ENCODE measurements at places on chromosomes 16 and 17.
A peak's percentile ranks its signal among the peaks of the same experiment; 100 is the strongest.

GRCh38 chr16:11575223-11575589, 11.5 kb downstream of the LITAF start:
- no peak for DNase-seq

GRCh38 chr17:81142301-81143199, 22.8 kb upstream of the PVALEF start:
- DNase-seq = peak; percentile 51

DNA sequence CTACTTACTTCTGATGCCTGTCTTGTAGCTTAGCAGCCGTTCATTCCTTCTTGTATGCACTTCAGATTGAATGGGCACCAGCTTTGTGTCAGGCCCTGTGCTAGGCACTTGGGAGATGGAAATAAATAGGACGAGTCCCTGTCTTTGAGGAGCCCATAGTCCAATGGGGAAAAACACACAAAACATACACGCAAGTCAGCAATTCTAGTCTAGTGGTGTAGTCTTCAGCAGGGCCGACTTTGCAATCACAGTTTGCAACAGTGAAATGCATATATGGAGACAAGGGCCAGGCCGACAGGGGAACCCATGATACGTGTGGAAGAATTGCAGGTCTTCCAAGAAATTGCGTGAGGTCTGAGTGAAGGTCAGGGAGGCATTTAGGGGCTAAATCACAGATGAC, 262.6 kb downstream of the MAF start:
- no peak for DNase-seq

GRCh38 chr16:84905965-84906460, 86.2 kb downstream of the CRISPLD2 start:
- DNase-seq = no peak

DNA sequence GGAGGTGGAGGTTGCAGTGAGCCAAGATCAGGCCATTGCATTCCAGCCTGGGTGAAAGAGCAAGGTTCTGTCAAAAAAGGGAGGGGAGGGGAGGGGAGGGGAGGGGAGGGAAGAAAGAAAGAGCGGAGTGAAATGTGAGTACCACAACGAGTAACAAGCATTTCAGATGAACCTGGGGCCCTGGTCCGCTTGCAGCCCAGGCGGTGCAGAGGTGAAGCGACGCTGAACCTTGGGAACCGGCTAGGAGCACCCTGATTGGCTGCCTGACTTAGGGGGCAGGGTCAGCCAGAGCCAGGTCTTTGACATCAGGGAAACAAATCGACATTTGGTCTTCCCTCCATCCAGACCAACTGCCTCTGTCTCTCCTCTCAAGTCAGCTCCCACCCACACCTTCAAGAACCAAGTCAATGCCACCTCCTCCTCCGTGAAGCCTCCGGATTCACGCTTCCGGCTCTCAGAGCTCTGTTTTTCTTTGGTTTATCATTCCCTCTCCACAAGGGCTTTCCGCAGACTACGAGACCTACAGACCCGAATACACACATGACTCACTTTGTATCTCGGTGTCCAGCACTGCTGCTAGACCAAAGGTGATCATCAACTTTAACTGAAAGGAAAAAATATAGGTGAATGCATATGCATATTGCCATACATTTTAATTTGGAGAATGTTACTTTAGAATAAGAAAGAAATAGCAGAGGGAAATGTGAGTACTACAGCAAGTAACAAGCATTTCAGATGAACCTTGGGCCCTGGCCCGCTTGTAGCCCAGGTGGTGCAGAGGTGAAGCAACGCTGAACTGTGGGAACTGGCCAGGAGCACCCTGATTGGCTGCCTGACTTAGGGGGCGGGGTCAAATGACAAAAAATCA, 19.3 kb downstream of the OR1F1 start:
- DNase-seq = no peak

- no peak for DNase-seq
These were observed 16.0 kb downstream of the SMIM36 start for GRCh38 chr17:55495239-55495638.

DNA sequence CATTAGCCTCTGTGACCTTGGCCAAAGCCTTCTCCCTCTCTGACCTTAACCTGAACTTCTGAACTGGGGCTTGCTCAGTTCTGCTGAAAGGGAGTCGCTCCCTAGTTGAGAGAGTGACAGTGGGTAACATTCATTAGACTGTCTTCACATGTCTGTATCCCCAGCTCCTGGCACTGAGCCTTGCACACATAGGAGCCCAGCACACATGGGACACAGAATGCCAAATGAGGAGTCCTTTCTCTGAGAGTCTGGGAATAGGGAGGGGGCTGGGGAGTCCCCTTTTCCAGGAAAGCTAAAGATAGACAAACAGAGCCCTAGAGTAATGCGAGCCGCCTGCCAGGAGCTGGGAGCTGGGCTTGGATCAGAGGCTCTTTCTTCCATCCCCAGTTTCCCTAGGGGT, 2.5 kb downstream of the TAC4 start:
- DNase-seq = no peak

- DNase-seq = no peak
These were observed 13.9 kb downstream of the SOCS3 start for GRCh38 chr17:78345791-78346494.

DNA sequence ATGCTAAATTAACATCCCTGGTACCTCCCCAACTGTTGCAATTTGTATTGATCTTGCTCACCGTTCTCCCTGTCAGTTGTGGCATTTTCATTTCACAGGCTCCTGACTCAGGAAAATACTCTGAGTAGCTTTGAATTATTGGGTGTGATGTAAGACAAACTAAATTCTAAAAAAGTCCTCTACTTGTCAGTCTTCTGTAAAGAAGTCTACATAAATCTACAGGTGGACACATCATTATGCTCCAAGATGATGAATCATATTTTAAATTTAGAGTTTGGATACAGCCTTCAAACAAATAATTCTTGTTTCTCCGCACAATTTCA, 47.2 kb downstream of the MARCHF10 start:
- no peak for DNase-seq

GRCh38 chr16:68749432-68749831, 12.3 kb downstream of the CDH1 start:
- DNase-seq = no peak

- no peak for DNase-seq
These were observed 28.2 kb downstream of the ATP2C2 start for GRCh38 chr16:84396537-84397008.

GRCh38 chr16:28984619-28985135, at the start of gene LAT:
LAT (plus strand) TSS chr16:28985052; CDS start chr16:28985418, 366 bp downstream.
- DNase-seq = peak; percentile 87

DNA sequence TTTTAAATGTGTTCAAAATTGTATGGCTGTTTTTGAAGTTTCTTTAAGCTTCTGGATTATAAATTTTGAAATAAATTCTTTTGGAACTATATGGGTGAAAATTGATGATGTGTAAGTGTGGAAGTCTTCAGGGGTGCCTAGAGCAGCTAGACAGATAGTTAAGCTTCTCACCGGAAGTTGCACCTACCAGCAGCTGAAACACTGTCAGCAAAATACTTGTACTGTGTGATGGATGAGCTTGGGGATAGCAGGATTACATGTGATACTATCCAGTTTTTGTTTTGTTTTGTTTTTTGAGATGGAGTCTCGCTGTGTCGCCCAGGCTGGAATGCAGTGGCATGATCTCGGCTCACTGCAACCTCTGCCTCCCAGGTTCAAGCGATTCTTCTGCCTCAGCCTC, 19.7 kb downstream of the RBL2 start:
- no peak for DNase-seq

DNA sequence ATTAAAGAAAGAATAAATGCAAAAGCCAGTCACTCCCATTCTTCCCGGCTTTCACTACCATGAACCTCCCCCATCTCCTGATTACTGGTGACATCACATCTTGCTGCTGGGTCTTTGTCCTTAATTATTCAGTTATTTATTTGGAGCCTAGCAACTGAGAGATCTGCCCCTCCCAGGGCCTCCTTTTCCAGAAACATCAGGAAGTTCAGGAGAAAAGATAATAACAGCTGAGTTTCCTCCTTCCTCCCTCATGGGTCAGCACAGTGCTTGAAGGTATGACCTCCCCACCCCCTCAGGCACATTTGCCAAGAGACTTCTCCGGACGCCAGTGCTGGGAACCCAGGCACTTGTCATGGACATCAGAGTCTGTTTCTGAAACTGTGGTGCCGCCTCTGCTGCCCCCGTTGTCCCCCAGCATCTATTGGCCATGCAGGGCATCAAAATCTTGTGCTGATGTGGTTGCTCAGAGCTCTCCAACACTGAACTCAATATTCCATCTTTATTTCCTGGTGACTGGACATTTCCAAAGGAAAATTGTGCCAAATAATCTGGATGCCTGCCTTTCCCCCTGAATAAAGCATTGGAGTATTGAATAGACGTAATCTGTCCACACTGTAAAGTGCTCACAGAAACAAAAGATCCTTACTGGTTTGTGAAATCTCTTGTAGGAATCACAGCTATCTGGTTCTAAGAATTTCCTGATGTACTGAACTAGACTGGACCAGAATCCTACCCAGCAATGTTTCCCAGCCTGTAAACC, 71.8 kb downstream of the ZNF18 start:
- DNase-seq = no peak

DNA sequence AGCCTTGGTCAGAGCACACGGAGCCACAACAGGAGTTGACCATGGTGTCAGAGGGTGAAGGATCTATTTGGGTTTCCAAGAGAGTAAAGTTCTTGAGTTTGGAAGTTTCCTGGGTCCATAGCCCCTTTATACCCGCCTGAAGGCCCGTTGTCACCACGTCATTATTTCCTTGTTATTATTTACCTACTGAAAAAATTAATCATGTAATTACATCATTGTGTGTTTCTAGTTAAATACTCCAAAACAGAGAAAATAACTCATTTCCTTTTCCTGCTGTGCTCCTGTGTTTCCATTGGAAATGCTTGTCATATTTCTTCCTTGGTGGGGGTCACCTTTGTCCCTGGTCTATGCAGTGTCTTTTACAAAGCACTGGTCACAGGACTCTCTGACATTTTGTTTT, at the start of gene KRTAP4-8:
TSS of gene KRTAP4-8 (minus strand) at position 101 of the 400 bp plus-strand sequence. CDS start at position 43, 58 bp downstream.
- DNase-seq = no peak

DNA sequence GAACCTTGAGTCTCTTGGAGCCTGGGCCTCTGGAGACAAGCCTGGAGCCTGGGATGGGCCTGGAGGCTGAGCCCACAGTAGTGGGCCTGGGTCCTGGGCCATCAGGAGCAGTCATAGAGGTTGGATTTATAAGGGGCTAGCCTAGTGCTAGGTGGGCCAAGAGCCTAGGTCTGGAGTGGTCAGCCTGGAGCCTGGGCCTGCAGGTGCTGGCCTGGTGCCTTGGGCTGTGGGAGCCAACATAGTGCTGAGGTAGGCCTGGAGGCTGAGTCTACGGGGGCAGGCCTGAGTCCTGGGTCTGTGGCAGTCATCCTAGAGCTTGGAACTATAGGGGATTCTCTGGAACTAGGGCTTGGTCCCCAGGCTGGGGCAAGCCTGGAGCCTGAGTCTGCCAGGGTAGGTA, 414.1 kb downstream of the XYLT1 start:
- DNase-seq = no peak

DNA sequence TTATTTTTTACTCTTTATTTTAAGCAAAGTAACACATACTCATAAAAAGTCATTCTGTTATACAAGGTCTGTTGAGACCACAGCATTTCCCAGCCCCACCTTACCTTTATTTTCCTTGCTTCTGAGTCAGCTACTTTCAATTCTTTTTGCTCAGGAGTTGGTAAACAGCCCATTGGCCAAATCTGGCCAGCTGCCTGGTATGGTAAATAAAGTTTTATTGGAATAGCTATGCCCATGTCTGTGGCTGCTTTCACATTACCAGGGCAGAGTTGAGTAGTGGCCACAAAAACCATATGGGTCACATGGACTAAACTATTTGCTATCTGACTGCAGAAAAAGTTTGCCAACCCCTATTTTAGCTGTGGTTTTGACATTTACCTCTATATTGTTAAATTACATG, 3.4 kb upstream of the NSRP1 start:
- no peak for DNase-seq

All from activated naive CD4-positive, alpha-beta T cell (primary cell).